Activated CD8-positive, alpha-beta memory T cell treated with anti-CD3 and anti-CD28 coated beads for 24 hours (primary cell): ENCODE measurements at places on chromosomes 16 and 17.

GRCh38 chr17:78242024-78242742 lies 10.8 kb downstream of the TMEM235 start:
- DNase-seq = no peak

DNA sequence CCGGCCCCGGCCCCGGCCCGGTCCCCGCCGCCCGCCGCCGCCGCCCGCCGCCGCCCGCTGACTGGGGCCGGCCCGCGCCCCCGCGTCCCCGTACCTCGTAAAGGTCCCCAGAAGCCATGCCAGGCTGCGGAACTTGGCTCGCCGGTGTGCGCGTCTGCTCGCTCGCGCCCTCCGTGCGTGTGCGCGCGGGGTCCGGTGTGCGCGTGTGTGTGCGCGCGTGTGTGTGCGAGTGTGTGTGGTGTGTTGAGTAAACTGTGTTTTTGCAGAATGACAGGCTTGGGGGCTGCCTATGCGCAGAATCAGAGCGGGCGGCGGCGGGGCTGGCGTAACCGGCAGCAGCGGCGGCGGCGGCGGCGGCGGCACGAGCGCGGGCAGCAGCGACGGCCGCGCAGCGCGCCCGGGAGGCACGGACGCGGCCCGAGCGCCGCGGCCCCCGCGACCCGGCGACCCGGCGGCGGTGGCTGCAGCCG lies 307 bp downstream of the CDYL2 start:
- DNase-seq = peak; percentile 81

DNA sequence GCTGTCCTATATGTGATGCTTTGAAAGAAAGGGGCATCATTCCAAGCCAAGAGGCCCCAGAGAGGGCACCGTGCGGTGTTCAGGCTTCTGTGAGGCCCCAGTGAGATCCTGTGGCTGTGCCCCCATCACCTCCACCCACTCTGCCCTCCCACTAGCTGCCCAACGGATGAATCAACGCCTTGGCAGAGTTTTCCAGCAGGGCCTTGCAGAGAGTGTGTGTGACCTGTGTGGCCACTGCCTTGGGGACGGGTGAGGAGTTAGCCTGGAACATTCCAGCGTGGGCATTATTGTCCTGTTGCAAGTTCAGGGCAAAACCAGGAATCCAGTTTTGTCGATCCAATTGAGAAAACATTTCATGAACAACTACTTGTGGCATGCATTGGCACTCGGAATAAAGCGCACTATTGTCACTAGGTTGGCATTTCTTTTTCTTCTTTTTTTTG lies 53.7 kb downstream of the SF3B3 start:
- no peak for DNase-seq

GRCh38 chr17:61160204-61160603 lies 239.4 kb upstream of the TBX2 start:
- DNase-seq = no peak

GRCh38 chr17:28065706-28066105 lies 23.2 kb downstream of the NLK start:
- no peak for DNase-seq

- no peak for DNase-seq
These were observed 242.1 kb upstream of the GSE1 start for GRCh38 chr16:85370881-85371651.

- no peak for DNase-seq
These were observed 257 bp downstream of the SNAI3 start for GRCh38 chr16:88686062-88686438.

GRCh38 chr16:84982434-84982833 lies 28.9 kb downstream of the ZDHHC7 start:
- DNase-seq = no peak

GRCh38 chr16:17177242-17177958 lies 293.4 kb downstream of the XYLT1 start:
- DNase-seq = no peak

GRCh38 chr17:74999523-74999922 lies 12.1 kb downstream of the CDR2L start:
- no peak for DNase-seq

DNA sequence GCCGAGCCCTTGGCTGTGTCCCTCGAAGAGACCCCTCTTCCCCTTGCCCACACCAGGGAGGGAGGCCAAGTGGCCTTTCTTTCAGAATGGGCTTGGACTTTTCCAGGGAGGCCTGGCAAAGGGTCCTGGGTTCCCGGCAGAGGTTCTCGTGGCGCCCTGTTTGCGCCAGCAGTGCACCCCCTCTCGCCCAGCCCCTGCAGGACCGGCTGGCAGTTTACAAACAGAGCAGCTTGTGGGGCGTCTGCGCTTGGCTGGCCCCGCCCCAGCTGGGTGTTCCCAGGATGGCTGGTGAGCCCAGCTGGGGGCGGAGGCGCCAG lies 137.8 kb upstream of the CIBAR2 start:
- DNase-seq = no peak

DNA sequence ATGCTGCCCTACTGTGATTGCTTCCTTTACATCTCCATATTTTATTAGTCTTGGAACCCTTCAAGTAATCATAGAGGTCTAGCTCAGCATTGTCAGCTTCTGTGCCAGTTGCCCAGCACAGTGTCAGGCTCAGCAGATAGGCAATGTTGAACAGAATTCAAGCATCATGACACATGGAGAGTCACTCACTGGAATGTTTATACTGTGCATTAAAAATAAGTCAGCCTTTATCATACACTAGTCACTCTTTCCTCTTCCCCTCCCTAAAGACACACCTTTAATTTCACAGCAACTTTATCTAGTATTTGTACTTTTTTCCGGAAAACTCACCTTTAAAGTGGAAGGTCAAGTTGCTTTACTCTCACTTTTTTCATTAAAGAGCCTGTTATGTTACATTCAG lies 253.8 kb upstream of the CDH11 start:
- no peak for DNase-seq

DNA sequence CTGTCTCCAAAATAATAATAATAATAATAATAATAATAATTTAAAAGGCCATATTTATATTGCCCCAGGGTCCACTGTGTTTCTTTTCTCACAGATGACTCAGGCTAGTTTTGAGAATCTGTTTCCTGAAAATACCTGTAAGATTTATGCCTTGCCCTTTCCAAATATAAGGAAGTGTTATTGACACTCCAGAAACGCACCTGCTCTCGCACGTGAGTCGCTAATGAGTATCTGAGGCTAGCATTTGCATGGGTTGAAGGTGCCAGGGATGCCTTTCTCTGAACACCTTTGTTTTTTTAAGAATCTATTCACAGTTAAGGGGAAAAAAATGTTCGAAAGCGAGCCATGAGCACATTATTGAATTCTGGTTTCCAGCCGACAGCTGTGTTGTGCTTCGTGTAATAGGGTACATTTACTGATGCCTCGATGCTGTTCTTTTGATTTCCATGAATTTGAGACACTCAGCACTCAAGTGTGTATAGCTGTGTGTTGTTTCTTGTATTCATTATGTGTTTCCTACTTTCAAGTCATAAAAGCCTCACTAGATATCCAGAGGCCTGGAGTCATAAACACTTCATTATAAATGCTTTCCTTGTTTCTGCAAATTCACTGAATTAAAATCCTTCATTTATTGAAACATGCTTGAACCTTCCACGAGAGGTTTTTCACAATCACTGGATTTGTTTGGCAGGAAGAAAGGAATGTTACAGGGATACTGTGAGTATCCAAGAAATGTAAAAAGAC lies 45.0 kb upstream of the NOL11 start:
- DNase-seq = no peak

GRCh38 chr16:82892324-82892723 lies 265.6 kb downstream of the CDH13 start:
- no peak for DNase-seq

DNA sequence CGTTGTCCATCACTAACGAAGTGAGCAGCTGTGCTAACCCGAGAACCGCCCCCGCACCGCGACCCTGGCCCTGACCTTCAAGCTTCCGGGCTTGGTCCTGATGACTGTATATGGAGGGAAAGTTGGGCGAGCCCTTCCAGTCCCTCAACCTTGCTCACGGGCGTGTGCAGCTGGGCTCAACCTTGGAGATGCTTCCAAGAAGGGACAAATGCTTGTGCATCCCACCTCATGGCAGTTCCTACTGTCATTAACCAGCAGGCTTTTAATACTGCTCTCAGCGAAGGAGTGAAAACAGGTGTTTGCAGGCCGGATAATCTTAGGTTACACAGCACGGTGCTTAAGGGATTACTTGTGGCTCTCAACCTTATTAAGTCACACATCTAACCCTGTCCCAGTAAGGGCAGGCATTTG lies 33.5 kb downstream of the SRL start:
- no peak for DNase-seq

GRCh38 chr17:7018331-7018964 lies 4.4 kb upstream of the BCL6B start:
- no peak for DNase-seq

DNA sequence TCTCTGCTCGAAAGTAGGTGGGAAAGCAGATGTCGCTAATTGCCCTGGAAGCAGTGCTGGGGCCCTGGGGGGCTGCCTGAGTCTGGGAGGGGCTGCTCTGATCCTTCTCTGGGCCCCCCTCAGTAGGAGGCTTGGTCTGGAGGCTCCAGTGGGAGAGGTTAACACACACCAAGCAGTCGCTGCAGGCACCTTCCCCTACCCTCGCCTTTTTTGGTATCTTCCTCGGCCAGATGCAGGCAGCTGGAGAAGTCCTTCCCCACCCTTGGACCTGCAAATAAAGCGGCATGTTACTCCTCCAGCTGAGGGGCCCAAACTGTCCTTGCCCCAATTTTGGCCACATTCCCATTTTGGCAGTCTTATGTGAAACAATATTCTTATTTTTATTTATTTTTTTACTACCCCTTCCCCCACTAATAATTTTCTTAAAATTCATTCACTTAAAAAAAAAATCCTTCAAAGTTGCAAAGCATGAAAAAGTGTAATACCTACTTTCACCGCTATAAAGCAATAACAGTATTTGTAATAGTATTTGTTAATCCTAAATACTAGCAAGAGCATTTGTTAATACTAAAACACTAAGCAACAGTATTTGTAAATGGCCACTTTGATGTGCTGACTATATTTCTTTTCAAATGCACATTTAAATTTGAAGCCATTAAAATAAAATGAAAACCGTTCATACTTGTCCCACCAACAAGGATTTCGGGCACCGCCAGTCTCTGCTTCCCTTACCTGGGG lies 15.0 kb downstream of the C16orf46 start:
- DNase-seq = no peak

GRCh38 chr17:32899236-32900013 lies 22.5 kb upstream of the MYO1D start:
- no peak for DNase-seq

DNA sequence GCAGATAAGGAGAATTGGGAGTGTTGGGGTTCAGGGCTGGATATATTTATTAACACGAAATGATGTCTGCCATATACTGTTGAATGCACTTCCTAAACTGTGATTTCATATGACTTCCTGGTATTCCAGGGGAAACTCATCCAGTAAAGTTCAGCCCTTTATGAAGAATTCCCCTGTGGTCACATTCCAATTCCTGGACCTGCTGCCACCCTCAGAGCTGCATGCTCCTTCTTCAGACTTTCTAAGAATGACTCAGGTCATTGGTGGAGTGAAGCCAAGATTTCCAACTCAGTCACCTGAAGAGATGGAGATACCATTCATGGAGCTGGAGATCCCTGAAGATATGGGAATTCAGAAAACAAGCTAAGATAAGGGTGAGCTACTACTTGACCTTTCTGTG lies 114.2 kb upstream of the TMEM97 start:
- DNase-seq = no peak

GRCh38 chr17:81684442-81684911 lies 666 bp downstream of the HGS start:
- peak; percentile 72 for DNase-seq

DNA sequence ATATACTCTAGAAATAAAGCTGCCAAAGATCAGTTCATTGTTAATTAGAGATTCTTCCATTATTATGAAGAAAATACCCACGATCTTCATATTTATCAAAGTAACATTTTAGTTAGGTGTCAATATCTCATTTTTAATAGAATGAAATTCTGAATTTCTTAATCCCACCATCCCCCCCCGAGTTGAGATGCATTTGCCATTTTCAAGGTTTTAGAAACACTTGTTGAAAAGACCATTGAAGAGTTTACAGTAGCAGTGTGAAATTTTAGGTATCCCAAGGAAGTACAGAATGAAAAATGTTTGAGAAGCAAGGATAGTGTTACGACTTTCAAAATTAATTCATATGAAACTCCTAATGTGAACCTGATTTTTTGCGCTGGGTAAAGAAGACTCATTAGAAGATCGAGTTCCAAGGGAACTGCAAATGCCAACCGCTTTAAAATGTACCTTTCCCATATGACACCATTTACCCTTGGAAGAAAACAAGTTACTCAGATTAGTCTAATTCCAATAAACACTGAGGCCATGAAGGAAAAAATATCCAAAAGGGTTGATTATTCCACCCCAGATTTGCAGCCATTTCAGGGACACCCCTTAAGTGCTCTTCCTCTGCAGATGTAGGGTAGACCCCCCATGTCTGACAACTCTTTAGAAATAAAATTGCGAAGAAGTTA lies 731 bp downstream of the IKZF3 start:
- no peak for DNase-seq

DNA sequence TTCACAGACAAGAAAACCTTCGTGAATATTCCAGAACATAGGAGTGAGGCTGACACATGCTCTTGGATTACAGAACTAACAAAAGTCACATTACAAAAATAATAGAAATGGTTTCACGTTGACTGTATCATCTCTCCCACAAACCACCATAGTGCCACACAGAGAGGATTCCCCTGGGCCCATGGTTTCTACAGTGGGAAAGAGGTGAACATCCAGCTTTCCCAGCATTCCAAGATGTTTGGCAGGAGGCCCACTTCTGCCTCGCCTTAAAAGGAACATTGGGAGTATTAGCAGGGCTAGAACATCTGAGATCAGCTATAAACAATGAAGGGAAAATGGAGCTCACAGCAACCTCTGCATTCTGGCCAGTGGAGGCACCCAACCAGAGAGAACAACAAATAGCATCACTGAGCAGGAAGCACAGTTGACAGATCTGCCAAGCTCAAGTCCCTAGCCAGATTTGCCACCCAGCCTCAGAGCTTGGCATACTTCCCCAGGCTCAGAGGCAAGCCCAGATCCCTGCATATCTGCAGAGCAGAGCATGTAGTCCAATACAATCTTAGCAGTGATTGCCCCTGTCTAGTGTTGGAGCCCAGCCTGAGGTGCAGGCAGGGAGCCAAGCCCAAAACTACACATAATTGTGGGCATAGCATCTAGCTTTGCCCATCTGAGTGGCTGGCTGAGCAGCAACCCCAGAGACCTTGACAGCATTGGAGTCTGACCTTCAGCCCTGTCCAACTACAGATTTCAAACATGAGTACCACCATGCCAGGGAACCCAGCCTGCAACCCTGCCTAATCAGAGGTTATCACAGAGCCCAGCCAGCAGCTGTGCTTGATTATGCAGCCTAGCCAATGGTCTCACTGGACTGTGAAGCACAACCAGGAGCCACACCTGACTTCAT lies 260.4 kb downstream of the CEP112 start:
- no peak for DNase-seq

DNA sequence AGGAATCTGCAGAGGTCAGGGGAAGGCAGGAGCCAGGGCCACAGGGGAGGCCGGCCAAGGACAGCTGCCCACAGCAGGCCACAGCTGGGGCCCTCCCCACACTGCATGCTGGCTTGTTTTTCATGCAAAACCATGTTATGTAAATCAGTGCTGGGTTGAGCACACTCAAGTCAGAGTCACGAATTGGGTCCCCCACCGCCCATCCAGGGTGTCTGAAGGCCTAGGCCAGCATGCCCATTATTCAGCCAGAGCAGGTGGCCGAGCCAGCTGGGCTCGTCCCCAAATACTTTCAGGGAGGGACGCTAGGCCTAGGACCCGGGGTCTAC lies 51.2 kb upstream of the TOB1 start:
- no peak for DNase-seq
